ENCODE measurements at places on chromosomes 3 and 15.

- no peak for DNase-seq
Observed at GRCh38 chr15:71629781-71630474, 180.4 kb upstream of the NR2E3 start.

DNA sequence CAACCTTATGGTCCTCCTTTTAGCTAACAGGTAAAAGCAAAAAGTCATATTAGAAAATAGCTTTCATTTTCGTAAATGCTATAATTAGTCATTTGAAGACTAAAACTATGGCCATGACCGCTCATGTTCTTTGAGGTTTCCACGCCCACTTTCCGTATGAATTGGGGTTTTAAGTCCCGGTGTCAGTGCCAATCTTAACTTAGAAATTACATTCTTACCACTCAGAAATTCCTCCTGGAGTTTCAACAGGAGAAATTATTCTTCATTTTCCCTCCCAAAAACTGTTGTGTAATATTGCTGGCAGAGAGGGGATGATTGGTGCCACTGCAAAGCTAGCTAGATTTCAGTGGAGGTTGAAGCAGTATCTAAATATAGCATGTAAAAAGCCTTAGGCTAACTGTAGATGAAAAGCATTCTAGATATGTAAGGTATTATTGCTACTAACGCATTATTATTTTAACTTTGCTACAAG is 71.0 kb upstream of the MDFIC2 start:
- DNase-seq: no peak

DNA sequence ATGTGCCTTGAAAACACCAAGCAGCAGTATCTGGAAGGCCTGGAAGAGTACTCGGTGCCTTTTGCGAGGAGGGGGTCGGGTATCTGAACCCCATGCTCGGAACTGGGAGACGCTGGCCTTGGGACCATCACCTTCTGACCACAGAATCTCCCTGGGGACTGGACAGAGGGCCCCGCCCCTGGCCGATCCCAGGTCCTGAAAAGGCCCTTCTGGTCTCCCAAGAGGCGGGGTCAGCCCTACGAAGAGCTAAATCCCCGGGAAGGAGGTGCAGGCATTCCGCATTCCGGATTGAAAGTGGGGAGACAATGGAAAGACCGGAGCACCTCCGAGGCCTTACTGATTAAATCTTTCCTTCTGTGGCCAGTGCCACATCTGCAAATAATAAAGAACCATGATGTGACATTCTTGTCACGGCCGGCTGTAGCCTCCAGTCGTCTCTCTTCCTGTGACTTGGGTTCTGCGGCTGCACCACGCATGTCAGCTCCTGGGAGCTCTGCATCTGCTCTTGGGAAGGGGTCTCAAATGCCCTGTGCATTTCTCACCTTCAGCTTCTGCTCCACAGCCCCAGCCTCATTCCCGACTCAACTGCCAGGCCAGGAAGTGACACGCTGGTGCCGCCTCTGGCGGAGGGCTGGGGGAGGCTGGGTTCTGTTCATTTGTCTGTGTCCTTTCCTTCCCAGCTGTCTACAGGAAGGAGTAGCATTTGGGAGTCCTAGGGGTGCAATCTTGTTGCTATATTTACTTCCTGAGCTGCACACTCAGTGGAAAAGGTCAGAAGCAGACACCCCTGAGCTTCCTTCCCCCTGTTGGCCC is 173.5 kb downstream of the KLF13 start:
- DNase-seq: no peak

DNA sequence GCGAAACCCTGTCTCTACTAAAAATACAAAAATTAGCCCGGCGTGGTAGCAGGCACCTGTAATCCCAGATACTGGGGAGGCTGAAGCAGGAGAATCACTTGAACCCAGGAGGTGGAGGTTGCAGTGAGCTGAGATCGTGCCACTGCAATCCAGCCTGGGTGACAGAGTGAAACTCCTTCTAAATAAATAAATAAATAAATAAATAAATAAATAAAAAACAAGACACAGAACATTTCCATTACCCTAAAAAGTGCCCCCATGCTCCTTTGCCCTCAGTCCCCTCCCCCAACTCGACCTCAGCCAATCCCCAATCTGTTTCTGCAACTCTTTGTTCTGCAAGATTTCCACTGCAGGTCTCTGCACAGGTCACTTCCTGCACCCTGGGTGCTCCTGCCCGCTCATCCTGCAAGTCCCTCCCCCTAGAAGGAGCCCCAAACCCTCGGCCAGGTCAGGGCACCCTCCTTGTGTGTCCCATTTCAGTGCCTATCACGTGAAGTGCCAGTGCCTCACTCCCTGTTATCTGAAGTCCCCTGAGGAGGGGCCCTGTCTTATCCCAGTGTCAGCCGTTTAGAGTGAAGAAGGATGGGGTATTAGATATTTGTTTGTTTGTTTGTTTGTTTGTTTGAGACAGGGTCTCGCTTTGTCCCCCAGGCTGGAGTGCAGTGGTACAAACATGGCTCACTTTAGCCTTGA is 1.1 kb downstream of the FAM240A start:
- DNase-seq: no peak

- no peak for DNase-seq
Observed at GRCh38 chr3:127814325-127814781, 8.0 kb downstream of the MGLL start.

DNA sequence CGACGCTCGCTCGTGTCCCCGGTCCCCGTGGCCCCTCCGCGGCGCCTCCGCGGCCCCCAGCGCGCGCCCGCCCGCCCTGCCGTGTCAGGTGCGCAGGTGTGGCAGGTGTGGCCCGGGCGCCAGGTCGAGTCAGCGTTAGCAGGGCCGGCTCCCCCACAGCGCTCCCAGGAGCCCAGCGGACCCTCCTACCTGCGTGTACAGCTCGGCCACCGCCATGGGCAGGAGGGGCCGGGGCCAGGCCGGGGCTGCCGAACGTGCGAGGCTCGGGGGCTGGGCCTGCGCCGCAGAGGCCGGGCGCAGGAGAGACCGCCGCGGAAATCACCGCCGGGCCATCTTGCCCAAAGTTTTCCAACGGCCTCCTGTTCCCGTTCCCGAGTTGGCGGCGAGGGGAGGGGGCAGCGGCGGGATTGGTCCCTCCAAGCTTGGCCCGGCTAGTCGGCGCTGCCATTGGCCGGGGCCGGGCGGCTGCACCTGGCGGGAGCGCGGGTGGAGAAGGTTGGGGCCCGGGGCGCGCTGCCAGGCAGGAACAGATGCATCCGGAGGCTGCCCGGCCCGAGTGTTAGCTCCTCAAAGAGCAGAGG is at the start of gene MYO5C:
Gene MYO5C (minus strand): TSS at position 384 of the 581 bp plus-strand sequence. CDS start 168 bp downstream, at position 216.
- DNase-seq: peak; percentile 69

DNA sequence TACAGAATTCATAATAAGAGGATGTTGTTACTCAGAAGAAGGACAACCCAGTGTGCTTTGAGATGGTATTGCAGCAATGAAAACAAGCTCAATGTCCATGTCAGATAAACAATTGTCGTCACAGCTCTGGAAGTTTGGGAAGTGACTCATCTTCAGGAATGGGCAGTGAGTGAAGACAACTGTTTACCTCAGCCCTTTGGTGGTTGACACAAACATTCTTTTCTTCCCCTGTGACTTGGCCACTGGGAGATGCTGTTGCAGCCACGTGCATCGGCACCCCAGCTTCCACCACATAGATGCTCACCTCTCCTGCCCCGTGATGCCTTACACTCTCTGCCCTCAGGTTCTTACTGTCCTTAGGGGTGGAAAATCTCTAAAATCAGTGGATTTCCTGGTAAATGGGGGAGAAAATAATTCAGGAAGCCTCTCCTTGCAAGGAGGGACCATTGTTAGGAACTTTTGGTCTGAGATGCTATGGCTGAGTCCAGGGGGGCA is 114.1 kb upstream of the GALNT15 start:
- no peak for DNase-seq

DNA sequence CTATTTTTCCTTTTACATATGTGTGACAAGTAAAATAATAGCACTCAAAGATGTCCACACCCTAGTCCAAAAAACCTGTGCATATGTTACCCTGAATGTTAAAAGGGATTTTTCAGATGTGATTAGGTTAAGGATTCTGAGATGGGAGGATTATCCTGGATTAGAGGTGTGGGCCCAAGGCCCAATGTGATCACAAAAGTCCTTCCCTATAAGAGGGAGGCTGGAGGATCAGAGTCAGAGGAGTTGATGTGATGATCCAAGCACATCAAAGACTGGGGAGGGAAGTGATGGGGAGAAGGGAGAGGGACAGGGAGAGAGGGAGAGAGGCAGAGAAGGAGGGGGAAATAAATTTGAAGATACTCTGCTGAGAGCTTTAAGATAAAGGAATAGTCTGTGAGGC is 512.6 kb downstream of the PLOD2 start:
- DNase-seq: no peak

GRCh38 chr3:99965077-99965476 is 147.4 kb downstream of the CMSS1 start:
- no peak for DNase-seq

GRCh38 chr15:78100886-78101285 is 8.5 kb downstream of the SH2D7 start:
- DNase-seq: no peak

GRCh38 chr15:57329582-57330367 is 46.5 kb upstream of the CGNL1 start:
- DNase-seq: no peak

DNA sequence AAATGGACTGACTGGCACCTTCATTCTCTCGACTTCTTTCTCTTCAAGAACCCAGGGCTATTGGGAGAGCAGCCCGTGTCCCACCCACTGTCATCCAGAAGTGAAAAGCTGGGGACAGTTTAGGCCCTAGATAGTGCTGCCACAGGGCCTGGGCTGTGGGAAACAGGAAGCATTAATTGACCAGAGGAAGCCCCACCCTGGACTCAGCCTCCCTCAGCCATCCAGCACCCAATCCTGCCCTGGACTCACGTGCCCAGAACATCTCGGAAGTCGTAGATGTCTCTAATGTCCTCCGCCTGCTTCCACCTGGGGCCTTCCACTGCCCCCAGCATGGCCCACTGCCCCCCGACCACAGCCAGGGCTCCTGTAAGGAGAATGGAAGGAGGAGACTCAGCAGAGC is 2.3 kb downstream of the CAMK1 start:
- no peak for DNase-seq

DNA sequence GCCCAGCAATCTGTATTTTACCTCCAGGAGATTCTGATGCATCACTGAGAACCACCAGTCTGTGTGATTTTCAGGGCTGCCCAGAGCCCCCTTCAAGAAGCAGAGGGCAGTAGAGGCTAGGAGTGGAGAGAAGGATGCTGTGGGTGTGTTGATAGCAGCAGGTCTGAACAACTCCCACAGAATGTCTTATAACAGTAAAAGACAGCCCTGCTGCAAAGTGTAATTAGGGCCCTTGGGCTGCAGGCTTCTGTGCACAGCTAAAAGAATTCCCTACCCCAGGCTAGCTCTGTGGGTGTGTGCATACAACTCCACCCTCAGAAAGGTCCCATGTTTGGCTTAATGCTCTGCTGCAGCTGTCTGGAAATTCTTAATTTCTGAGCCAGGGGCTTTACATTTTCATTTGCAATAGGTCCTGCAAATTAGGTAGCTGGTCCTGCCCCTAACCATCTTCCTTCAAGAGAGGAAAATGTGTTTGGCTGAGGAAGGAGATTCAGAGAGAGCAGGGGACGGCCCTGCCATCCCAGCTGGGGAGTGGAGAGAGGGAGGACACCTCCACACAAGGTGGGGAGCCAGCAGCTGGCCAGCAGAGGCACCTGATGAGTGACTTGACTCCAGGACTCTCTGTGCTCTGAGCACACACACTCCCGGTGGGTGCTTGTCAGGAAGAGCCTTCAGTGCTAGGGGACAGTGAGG is 43.2 kb upstream of the RAB6B start:
- peak; percentile 42 for DNase-seq

DNA sequence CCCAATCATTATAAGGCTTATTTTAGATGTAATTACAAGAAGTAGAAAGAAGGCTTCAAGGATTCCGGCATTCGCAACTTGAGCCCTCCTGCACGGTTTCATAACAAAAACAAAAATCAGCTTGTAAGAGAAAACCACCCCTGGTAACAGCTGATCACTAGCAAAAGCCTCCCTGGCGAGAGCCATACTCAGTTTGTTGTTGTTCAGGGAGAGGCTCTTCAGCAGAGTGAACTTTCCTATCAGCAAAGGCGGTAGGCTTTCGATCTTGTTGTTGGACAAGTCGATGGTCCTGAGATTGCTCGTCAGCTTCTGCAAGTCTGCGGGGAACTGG is 710 bp downstream of the LRRC57 start:
- no peak for DNase-seq

DNA sequence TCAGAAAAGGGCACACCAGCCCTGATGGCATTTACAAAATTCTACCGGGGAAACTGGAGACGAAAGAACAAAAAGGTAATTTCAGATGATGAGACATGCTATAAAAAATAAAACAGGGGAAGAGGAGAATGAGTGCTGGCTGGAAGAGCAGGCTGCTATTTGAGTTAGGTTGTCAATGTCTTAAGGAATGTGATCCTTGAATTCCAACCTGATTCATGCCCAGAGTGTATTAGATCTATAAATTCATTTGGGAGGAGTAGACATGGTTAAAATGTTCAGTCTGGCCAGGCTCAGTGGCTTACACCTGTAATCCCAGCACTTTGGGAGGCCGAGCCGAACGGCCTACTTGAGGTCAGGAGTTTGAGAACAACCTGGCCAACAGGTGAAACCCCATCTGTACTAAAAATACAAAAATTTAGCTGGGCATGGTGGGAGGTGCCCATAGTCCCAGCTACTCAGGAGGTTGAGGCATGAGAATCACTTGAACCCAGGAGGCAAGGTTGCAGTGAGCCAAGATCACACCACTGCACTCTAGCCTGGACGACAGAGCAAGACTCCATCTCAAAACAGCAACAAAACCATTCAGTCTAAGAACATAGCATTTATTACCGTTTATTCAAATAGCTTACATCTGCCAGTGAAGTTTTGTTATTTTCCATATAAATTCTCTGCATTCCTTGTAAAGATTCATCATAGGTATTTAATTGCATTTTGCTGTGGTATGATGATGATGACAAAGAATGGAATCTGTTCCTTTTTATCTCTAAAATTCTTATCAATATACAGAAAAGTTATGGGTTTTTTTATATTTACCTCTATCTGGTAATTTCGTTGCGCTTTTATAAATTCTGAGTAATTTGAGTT is 126.7 kb upstream of the NR2E3 start:
- no peak for DNase-seq

GRCh38 chr3:150357923-150358607 is 50.0 kb upstream of the TSC22D2 start:
- no peak for DNase-seq

- no peak for DNase-seq
Observed at GRCh38 chr3:144770281-144770680, 798.7 kb downstream of the DIPK2A start.

GRCh38 chr3:29293421-29293820 is 12.6 kb downstream of the RBMS3 start:
- no peak for DNase-seq

Data from dorsolateral prefrontal cortex (tissue), 122 donors.